Renal cortex interstitium (tissue), 15 donors: ENCODE measurements at places on chromosomes 1 and 21.

GRCh38 chr1:154695985-154696384, 88.0 kb upstream of the ADAR start:
- DNase-seq, result no peak

DNA sequence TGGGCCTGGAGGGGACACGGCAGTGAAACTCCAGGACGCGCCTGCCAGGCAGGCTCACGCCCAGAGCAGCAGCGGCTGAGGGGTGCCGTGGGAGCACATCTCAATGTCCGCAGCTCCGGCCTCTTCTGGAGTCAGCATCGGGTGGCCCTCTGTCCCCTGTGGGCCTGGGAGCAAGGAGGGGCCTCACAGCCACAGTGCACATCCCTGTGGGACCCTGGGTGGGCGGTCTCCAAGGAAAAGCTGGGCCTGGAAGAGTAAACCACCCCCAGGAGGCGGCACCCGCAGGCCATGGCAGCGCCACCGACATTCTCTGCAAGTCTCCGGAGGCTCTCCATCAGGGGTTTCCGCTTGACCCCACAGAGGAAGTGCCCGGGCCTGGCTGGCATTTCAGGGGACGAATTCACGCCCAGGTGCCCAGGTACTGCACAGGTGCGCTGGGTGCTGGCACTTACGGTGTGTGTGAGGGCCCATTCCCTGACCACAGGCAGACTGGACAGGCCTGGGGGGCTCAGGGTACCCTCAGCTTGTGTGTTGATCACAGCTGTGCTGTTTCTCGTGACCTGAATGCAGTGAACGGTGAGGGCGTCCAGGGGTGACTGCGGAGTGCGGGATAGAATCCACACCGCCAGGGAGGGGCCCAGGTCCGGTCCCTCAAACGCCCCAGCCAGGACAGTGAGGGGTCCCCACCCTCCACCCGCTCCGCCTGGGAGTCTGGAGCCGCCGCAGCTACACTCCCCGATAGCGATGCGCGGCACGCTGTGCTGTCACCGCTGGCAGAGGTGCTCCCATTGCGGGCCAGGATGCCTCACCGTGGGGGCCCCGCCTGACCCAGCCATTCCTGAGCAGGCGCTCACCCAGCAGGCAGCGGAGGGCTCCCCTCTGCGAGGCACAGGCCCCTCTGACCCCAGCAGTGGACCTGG, 16.6 kb upstream of the RNF223 start:
- no peak for DNase-seq

GRCh38 chr1:210448297-210448892, 119.7 kb downstream of the HHAT start:
- no peak for DNase-seq

GRCh38 chr1:100530880-100531487, 7.0 kb upstream of the GPR88 start:
- no peak for DNase-seq

DNA sequence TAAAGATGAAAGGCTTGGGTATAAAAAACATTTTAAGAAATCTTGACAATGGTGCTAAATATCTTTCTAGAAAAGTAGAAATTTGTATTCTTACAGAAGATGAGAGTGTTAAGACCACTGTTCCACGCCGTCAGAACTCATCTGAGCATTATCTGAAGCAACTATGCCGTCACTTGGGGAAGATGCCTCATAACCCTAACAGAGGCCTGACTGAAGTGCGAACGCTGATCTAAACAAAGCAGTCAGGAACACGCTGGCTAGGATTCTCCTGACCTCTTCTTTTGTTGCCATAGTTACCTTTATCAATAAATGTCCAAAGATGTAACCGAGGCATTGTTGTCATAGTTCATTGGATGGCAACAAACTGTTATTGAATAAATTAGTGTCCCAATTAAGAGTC, 612.4 kb downstream of the LTN1 start:
- DNase-seq, result no peak

GRCh38 chr1:116487583-116487982, 83.2 kb downstream of the CD58 start:
- no peak for DNase-seq

GRCh38 chr1:209527372-209527771, 56.1 kb upstream of the CAMK1G start:
- DNase-seq, result no peak

DNA sequence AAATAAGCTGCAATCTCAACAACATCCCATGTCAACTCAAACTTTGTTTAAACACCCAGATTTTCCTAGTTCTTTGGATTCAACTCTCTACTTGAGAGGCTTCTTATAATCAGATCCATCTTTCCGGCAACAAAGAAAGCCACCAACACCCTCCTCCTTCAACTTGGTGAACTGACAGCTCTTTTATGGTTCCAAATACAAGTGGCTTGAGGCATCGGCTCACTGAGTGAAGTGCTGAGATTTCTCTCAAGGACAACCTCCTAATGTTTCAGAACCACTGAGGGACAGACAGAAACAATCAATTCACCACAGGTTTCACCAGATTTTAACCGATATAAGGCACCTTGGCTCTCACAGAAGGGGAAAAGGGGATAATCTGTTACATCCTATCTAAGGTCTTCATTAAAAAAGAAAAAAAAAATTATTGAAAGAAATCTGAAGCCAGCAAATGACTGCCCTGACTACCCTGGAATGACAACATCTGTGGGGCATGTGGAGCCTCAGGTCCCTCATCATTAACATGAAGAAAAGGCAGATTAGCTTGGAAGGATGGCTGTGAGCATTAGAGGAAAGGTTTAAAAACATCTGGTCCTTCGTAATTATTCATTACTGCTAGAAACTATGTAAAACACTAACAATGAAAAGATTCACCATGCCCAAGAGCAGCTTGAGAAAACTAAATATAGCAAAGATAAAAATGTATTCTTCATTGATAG, 50.9 kb downstream of the PTPN14 start:
- DNase-seq, result no peak

DNA sequence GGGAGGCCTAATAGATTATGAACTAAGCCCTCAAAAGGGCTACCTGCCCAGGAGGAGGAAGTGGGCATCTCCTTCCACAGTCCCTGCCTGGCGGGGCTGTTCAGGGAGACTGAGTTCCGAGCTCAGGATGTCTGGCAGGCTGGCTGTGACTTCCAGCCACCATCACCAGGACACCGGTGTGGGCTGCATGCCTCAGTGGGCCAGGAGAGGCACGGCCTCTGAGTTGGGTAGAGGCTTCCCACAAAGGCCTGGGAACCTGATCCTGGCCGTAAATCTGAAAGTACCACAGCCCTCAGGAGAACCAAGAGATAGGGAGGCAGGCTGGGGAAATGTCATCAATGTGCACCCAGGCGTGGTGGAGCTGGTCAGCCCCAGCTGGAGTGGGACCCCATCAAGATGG, 29.1 kb downstream of the NTPCR start:
- DNase-seq, result no peak

DNA sequence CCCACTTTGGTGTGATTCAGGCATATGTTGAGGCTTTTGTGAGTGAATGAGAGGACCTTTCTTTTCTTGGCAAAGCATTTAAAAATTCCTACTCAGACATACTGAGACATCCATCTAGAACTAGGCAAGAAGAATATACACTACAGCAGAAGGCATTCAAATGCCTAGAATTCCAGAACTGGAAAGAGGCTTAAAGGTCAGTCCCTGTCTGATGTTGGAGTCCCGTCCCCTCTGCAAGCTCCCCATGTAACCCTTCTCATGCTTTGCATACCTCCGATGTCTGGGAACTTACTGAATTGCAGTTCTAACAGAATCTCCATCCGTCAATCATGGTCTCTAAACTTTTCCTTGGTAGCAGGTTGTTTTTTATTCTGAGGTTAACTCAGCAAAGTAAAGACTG, 152.9 kb downstream of the ATP6V1G3 start:
- DNase-seq, result no peak
